Effector CD4-positive, alpha-beta T cell (primary cell): ENCODE measurements at places on chromosomes 3 and 15.

DNA sequence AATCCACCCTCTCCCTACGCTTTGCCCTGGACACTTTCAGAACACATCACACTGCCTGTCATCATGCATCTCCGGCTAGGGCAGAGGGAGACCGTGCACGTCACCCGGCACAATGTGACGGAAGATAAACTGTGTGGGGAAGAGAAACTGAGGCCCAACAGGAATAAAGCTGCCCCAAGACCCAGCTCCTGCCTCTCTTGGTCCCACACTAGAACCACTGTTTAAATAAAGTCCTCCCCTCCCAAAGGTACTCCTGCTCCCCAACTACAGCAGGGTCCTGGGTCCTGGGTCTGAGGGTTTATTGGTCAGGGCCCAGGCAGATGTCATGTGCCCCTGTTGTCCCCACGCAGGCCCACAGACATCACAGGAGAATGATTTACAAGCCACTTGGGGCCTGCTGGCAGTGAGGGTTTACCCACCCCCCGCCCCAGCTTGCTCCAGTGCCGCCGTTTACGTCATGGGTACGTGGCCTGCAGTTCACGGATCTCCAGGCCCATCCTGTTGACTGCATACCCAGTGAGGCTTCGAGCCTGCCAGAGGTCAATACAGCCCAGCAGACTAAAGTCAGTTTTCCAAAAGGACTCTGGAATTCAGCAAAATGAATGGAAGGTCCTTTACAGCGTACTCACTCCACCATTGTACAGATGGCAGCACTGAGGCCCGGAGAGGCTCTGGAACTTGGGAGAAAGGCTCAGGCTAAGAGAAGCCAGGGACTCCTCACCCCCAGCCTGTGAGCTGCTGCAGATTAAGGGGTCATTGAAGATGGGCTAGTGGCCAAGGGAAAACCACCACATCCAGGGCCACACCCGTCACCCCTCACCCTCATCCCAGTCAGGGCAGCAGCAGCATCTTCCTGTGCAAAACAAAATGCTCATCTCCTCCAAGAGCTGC is 23.2 kb downstream of the ALS2CL start:
- DNase-seq, result no peak

DNA sequence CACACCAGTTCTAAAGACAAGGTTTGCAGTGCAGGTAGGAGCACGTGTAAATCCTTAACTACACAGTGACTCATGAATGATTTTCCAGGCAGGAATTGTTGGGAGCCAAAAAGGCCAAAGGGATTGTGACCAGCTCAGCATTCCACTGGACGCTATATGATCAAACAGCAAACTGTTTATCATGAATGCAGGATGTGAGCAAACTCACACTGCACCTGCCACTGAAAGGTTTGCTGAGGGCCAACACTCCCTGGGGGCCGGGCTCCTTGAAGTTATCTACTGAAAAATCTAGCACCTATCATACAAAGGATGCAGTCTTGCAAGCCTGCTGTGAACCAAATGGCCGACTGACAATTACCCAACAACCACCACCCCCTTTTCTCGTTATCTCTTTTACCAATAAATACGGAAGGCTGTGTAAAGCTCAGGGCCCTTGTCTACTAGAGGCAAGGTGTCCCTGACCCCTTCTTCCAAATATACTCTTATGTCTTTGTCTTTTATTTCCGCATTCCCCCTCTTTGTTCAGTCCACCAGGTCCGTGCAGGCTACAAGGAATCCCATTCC is 11.5 kb upstream of the DNASE1L3 start:
- DNase-seq, result no peak

DNA sequence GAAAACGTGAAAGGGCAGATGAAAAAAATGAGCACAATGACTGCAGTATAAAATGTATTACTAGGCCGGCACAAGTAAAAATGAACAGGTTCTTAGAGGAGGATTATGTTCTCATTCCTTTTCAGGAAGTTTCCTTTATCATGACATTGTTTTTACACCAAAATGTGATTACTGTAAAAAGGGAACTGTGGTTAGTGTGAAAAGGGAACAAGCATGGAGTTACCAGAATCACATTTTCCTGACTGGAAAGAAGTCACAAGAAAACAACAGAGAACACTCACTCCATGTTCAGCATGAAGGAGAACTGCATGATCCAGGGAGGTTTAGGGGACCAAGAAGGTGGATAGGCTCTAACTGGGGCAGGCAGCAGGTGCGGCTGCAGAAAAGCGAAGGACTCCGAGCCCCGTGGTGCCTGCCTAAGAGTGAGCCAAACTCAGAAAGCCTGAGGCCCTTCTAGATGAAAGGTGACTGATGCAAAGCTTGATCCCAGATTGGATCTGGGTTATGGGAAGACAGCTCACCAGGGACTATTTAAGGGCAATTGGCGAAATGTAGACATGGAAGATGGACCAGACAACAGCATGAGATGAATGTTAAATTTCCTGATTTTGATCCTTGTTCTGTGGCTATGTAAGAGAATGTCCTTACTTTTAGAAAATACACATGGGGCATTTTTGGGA is 77.3 kb downstream of the CCR1 start:
- DNase-seq, result no peak

DNA sequence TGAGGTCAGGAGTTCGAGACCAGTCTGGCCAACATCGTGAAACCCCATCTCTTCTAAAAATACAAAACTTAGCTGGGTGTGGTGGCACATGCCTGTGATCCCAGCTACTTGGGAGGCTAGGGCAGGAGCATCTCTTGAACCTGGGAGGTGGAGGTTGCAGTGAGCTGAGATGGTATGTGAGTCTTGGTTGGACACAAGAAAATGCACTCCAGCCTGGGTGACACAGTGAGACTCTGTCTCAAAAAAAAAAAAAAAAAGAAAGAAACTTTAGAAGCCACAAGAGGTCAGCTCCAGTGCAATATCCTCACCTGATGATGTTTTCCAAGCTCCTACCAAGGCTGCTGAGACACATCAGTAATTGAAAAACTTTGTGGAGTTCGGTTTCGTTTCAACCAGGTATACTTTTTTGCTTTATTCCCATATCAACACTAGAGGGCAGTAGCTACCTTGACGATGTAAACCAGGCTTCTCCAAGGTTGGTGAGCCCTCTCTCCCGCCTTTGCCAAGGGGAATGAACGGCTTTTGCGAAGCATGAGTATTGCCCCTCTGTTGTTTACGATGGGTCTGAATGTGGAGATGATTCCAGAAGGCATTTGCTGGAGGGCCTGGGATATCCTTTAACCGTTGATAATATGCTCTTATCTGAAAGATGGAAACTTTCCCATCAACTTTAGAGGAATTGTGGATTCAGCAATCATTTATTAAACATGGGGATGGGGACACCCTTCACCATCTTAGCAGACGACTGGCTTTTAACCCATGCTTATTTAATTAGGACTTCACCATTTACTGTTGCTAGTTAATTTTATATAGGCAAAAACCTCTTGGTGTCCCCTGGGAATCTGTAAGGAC is 202.8 kb downstream of the SV2B start:
- no peak for DNase-seq

DNA sequence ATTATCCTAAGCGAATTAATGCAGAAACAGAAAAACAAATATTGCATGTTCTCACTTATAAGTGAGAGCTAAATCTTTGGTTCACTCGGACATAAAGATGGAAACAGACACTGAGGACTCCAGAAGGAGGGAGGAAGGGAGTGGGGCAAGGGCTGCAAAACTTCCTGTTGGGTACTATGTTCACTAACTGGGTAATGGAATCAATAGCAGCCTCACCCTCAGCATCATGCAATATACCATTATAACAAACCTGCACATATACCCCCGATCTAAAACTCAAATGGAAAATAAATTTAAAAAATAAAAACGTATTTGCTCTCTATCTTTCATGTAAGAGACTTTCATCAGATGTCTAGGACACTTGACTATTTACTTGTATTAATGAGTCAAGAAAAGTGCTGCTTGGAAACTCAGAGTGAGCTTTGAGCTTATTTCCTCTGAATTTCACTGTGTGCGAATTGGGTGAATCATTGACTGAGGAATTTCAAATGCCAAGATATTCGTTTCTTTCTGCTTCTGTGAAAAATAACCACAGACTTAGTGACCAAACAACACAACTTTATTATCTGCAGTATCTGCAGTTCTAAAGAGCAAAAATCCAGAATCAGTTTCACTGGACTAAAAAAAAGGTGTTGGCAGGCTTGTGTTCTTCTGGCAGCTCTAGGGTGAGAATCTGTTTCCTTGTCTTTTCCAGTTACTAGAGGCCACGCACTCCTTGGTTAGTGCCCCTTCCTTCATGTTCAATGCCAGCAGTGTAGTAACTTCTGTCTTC is 18.4 kb downstream of the TM4SF18 start:
- no peak for DNase-seq

DNA sequence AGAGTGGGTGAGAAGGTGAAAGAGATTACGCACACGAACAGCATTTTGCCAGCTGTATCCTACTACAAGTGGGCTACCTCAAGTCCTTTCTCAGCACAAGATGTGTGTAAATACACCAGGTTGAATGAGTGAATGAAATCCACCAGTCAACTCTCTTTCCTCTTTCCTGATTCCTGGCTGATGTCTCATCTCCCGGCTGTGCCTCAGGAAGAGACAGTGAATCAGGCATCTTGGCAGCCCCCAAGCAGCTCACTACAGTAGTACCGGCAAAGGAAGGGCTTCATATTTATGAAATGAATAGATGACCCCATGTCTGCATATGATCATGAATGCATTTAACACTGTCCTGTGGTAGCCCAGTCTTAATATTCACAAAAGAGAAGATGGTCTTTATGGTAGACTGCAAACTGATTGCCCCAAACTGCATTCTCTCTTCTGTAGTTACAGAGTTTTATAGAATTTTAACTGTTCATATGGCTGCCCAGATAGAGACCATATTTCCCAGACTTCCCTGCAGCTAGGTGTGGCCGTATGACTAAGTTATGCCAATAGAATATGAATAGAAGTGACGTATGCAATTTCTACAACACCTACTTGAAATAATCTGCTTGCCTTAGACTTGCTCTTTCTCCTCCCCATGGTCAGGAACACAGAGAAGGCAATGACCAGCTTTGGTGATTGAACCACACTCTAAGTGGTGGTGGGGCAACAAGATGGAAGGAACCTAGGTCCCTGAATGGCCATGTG is 22.7 kb downstream of the MGLL start:
- no peak for DNase-seq

GRCh38 chr3:32186876-32187275 is 51.6 kb upstream of the CMTM8 start:
- DNase-seq, result no peak

DNA sequence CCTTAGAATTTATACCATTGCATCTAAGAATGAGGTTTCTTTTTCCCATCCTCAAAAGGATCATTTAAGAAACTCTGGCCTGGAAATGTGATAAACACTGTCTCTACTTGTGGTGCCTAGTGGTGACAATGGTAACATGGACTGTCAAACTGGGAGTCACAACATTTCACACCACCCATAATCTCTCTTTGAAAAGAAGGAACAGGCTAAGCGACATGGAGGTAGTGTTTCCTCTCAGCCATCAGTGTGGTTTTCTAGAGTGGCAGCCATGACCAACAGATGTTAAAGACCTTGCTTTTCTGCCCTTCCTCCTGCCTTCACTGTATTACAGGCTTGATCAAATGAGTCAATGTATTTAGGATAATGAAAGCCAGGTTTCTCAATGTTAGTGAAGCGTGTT is 283.1 kb upstream of the STAC start:
- DNase-seq, result no peak

- DNase-seq, result no peak
Measured at GRCh38 chr3:153513236-153513635, 351.2 kb downstream of the RAP2B start.

GRCh38 chr15:65409036-65409631 is 13.6 kb downstream of the IGDCC4 start:
- DNase-seq, result no peak

GRCh38 chr3:12303534-12303933 is 14.7 kb downstream of the PPARG start:
- DNase-seq, result no peak

DNA sequence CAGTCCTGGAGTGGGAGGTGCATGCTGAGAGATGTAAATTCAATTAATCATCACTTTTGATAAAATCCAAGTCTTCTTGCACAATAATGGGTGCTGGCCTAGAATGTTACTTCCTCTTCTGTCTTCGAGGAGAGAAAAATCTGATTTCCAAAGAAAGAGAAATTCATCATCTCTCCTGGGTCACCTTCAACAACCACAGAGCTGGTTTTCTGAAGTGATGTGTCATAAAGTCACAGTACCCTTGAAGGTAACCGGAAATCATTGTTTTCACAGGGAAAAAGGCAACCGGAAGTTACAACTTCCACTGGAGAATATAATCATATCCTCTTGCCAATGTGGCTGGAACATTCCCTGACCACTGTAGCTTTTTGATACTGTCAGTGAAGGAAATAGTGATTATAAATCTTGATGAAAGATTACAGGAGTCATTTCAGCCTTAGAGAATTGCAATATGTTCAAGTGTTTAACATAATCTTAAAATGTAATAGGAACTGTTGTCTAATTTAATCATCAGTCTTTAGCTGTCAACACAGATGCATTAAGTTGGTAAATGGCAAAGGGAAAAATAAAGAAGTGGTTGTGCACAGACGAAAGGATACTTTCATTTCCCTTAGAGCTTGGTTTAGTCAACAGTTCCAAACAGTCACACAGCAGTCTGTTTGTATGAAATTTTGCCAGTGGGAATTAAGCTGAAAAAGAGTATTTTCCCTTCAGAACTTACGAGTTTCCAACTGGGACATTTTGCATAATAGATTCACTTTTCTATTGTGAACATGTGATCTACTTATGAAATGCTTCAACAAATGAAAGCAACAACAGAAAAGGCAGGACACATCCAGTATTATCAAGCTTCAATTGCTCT is 106.5 kb upstream of the SLC4A7 start:
- DNase-seq, result no peak

DNA sequence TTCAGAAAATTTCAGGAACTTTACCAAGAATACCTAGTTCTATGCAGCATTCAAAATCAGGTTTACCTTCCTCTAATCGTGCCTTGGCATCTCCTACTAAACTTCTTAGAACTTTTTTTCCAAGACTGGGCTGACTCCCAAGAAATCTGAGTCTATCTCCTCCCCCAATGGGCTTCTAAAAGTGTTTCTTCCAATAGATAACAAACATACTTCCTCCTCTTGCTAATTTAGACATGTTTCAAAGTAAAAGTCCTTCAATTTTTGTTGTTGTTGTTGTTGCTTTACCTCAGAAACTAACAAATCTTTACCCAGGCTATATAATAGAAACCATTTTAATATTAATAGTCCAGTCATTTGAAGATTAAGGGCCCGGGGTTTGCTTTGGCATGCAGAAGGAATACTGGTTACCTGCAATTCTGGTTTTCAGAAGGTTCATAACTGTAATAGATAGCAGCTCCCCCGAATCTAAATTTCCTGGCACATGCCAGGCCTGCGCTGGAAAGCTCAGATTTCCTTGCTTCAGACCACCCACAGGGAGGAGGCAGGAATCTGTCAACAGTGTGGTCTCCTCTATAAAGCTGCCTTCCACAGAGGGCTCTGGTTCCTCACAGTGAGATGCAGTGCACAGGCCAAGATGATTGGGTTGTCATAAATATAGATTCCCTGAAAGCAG is 188.7 kb downstream of the THRB start:
- DNase-seq, result no peak
